Daoy (cell line): ENCODE measurements at places on chromosomes 13 and 19. TPM values are rescaled to one million over a fixed set of nuclear protein-coding genes. Genes with fewer than 3 reads are reported as not detected.

Gene ATP1A3
- 0.97 and 1.6 TPM in 2 replicates for total RNA-seq

GRCh38 chr13:25225970-25226369, 53.9 kb upstream of the AMER2 start:
- DNase-seq: no peak

Gene FCHO1
- total RNA-seq: 0.91 and 3.2 TPM in 2 replicates

Gene OPA3
- total RNA-seq: 7.4 and 8.9 TPM in 2 replicates

DNA sequence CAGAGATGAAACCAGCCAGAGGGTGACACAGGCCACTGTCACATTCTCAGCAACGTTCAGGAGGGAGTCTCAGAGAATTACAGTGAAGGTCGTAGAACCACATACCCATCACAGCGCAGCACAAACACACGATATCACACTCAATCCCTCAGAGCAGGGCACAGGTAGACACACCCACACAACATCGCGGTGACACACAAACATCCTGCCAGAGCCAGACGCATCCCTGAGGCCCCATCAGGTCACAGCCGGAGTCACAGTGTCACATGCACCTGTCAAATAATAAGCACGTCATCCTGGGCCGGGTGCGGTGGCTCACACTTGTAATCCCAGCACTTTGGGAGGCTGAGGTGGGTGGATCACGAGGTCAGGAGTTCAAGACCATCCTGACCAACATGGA, 17.5 kb downstream of the ELAVL3 start:
- no peak for DNase-seq

DNA sequence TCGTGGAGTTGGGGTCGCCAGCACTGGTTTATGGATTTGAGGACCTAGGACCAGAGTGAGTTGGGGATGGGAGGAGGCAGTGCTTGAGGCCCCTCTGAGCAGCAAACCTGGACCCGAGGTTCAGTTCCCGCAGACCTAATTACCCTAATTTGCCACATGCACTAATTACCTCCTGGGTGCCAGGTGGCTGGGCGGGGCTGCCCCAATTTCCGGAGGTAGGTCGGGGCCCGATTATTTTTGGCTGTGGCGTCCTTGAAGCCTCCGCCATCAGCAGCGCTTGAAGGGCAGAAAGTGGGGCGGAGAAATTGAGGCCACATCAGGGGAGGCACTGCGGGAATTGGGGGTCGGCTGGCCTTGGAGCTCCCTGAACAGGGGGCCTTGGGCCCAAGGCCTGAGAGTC, 5.9 kb upstream of the HOMER3 start:
- no peak for DNase-seq

- DNase-seq: no peak
Observed at GRCh38 chr13:113162783-113163685, 4.6 kb downstream of the PROZ start.

Gene CEACAM3
- not detected in 2 replicates for total RNA-seq

Gene LGI4
- not detected in 2 replicates for total RNA-seq

Gene HRC
- total RNA-seq: not detected in 2 replicates

DNA sequence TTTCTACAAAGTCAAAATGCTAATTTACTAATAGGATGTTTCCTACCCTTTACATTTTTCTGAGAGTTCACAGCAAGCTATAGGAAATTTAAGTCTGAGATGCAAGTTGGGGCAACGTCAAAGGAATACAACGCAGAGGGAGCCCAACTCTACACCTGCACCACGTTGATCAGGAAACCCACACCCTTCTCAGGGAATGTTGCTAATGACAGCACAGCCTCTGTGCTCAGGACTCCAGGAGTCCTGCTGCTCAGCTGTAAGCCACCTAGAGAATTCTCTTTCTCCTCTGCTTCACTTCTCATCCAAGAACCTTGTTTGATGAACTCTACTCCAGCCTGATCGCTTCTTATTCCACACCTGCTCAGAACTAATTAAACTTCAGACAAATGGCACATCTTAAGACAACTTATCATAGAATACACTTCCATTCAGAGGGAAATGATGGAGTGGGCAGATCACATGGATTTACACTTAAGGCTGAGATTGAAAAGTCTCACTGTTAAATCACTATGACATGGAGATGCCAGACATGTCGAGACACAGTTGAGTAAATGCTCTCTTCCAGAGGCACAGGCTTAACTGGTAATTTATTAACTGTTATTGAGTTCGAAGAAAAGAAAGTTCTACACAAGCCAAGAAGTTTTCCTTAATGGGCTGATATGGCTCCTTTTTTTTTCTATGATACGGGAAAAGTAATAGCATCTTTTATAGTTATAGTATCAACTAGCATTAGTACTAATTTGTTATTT, 811.6 kb upstream of the ARGLU1 start:
- no peak for DNase-seq

DNA sequence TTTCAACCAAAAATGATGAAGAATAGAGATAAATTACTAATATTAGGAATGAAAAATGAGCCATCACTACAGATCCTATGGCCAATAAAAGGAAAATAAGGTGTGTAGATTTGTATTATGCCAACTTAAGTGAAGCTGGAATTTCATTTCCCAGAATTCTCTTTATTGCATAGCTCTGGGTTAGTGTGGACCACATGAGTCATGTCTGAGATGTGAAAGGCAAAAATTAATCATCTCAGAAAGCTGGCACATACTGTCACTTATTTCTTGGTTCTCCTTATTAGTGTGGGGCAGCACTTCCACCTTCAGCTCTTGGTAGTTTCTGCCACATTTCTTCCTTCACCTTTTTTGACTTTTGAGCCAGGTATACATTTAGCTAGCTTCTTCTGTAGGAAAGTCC, 82.6 kb downstream of the KATNAL1 start:
- peak; percentile 4 for DNase-seq

GRCh38 chr13:48851707-48852106, 124.0 kb upstream of the FNDC3A start:
- no peak for DNase-seq

DNA sequence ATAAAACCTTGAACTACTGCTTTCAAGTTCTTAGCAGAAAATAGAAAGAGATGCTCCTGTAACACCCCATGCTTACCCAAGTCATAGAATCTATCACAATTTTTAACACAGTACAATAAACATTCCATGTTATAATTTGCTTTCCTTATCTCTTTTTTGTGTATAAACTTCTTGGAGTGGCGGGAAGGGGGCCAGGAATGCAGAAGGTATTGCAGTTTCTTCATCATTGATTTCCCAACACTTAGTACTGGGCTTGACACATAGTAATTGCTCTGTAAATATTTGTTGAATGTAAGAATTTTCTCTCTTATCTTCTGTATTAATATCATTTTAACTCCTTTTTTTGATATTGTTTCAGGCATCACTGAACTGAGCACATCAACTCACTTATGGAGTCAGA, 535.8 kb downstream of the KCTD12 start:
- no peak for DNase-seq

DNA sequence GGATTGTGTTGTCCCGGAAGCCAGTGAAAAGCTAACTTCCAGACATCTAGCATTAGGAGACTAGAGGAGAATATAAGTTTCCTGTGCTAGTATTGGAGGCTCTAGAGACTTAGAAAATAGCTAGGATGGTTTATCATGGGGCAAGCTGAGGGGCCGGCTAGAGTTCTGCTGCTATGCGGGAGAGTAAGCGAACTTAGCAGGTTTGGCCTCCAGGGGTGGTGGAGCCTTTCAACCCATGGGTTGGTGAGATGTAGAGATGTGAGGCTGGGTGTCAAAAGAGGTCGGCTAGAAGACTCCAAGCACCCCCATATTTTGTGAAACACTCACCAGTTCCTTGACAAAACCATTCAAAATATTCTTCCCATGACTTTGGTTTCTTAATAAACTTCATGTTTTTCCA, 4.4 kb downstream of the SULT2A1 start:
- DNase-seq: no peak

DNA sequence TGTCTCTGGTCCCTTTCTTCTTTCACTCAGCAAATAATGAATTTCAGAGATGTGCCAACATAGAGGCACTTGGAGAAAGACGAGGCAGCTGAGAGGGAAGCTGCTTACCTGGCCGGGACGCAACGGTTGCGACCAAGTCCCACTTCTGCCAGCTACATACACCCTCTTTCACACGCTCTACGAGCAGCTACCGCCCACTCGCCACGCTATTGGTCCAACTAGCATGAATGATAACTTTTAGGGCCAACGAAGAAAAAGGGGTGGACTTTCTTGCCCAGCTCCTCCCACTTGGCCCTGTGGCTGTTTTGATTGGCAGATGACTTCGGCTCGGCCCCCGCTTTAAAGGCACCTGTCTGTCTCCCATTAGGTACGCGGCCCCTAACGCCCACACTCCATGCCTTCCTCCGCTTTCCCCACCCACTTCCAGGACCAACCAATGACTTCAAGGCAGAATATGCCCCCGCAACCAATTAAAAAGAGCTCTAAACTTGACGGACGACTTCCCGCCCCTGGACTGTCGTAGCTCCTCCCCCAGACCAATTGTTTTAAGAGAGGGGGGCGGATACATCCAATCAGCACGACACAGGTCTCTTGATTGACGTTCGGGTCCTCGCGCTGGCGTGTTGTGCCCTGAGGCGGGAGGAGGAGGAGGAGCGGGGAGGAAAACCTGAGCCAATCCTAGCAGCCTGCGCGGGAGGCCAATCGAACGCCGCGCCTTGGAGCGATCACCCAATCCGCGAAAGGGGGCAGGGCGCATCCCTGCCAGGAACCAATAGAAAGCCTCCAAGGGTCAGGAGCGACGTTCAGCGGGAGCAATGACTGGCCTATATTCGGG, 481 bp upstream of the CNOT3 start:
- peak; percentile 100 for DNase-seq

GRCh38 chr13:77637588-77637987, 59.9 kb upstream of the SLAIN1 start:
- no peak for DNase-seq

Gene F2RL3
- total RNA-seq: 2.9 and 7.0 TPM in 2 replicates

- no peak for DNase-seq
Observed at GRCh38 chr13:105193026-105193425, 1342.4 kb downstream of the EFNB2 start.

Gene MAP4K1
- total RNA-seq: 0.11 TPM in 1 of 2 replicates, not detected in the other

DNA sequence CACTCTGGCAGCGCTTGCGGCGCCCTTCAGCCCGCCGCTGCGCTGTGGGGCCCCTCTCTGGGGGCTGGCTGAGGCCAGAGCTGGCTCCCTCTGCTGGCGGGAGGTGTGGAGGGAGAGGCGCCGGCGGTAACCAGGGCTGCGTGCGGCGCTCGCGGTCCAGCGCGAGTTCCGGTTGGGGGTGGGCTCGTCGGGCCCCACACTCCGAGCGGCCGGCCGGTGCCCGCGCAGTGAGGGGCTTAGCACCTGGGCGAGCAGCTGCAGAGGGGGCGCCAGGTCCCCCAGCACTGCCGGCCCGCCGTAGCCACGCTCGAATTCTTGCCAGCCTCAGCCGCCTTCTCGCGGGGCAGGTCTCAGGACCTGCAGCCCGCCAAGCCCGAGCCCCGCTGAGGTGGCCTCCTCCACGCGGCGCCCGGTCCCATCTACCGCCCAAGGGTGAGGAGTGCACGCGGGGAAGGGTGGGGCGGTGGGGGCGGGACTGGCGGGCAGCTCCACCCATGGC, 879.0 kb upstream of the SLITRK5 start:
- peak; percentile 61 for DNase-seq

DNA sequence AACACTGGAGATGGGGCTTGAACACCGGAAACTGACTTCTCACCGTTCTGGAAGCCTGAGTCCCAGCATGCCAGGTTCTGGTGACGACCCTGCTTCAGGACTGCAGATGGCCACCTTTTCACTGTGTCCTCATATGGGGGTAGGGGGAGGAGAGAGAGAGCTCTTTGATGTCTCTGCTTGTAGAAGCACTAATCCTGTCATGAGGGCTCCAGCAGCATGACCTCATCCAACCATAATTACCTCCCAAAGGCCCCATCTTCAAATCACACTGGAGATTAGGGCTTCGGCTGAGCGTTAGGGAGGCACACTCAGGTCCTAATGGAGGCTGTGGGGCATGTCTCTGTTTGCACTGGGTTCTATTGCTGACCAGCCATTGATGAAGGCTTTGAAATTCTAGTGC, 255.3 kb downstream of the TEX29 start:
- no peak for DNase-seq

Gene BSG
- total RNA-seq: 501 and 514 TPM in 2 replicates

- no peak for DNase-seq
Observed at GRCh38 chr13:94978516-94978915, 266.2 kb upstream of the SOX21 start.

DNA sequence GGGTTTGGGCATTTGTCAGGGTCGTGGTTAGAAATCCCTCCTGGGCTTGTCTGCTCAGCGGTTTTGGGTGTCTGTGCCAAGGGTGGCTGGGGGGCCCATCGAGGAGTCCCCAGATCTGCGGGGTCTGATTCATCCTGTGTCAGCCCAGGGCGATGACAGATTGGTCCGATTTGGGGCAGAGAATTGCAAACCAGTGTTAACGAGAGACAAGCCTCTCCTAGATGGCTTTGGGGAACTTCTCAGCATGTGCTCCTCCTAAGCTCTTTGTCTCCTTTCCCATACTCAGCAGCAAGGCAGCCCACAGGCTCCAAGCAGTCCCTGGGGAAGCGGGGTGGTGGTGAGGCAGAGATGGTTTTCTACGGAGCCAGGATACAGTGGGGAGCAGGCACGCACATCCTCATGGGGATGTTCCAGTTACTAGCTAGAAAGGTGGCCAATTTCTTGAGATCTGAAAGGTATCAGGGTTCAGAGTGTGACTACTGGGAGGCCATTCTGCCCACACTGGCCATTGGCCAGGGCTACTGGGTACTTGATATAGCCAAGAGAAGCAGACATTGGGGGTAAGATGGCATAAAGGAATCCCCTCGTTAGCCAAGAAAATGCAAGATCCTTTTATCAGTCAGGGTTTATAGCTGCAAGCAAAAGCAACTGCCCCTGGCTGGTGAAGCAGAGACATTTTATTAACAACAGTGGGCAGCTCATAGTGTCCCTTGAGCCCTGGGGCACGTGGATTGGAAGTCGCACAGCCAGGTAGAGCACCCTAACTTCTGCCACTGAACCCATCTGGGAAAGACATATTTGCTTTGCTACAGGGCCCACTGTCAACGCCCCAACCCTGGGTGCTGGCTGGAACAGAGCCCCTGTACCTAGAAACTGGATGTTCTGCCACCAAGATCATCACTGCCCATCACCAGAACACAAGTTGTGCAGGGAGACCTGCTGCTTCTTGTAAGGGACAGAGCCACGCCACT, 63.6 kb downstream of the RGCC start:
- DNase-seq: peak; percentile 82

DNA sequence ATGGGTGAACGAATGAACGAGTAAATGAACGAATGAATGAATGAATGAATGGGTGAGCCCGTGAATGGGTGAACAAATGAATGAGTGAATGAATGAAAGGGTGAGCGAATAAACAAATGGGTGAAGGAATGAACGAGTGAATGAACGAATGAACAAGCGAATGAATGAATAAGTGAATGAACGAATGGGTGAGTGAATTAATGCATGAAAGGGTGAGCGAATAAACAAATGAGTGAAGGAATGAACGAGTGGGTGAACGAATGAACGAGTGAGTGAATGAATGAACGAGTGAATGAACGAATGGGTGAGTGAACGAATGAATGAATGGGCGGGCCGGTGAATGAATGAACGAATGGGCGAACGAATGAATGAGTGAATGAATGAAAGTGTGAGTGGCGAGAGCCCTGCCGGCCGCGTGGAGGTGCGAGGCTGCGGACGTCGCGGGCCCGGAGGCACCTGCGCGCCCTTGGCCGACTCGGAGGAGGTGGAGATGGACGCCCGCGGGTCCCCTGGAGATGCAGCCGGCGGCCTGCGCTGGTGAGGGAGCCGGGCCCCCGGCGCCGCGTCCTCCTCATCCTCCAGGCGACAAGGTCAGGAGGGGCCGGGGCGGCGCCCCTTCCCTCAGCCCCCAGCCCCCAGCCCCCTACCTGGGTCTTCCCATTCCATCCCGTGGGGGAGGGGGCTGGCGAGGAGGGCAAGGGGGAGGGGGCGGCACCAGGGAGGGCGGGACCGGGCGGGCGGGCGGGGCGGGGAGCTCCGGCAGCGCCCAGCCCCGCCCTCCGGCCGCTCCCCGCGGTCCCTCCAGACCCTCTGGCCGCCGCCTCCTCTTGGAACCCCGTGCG, 15.4 kb downstream of the ANKRD24 start:
- no peak for DNase-seq

Gene TNFSF13B
- 0.06 TPM in 1 of 2 replicates, not detected in the other for total RNA-seq
